ENCODE measurements at places on chromosomes 5 and 9.

- no peak for DNase-seq
Measured at GRCh38 chr5:83436276-83436675, 35.3 kb upstream of the VCAN start.

DNA sequence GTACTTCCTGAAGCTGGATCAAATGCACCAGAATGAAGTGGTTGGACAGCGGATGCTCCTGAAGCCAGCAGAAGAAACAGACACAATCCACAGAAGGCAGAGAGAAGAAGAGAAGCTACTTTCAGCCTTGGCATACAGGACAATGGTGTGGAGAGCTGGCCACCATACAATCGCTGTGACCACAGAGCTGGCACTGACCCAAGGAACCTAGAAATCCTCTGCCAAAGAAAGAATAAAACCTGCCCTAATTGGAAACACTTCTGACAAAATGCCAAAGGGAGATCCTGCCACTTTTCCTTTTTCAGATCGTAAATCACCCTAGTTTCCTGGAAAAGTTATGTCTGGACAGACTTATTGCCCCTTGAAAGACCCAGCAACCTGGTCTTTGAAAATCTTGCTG lies 77.8 kb downstream of the BAAT start:
- DNase-seq, result no peak

GRCh38 chr5:146368137-146368536 lies 29.5 kb downstream of the POU4F3 start:
- DNase-seq, result no peak

- DNase-seq, result no peak
Measured at GRCh38 chr5:98464737-98465330, 308.6 kb upstream of the RGMB start.

DNA sequence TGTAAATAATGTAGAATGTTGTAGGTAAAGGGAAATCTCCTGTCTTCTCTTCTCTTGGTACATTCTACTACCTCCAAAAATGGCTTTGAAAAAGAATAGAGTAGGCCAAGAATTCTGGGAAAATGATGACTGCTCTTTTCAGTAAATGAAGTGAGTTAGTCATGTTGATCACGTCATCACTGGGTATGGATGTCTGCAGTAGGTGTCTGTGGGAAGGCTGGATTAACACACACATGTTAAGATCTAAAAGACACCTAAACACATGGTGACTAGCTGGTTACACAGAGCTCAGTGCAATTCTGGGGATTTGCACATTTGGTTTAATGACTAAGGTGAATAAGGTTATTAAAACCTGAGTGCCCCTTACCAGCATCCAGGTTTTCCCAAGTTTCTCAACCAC lies 161.5 kb downstream of the CEP120 start:
- DNase-seq, result no peak

DNA sequence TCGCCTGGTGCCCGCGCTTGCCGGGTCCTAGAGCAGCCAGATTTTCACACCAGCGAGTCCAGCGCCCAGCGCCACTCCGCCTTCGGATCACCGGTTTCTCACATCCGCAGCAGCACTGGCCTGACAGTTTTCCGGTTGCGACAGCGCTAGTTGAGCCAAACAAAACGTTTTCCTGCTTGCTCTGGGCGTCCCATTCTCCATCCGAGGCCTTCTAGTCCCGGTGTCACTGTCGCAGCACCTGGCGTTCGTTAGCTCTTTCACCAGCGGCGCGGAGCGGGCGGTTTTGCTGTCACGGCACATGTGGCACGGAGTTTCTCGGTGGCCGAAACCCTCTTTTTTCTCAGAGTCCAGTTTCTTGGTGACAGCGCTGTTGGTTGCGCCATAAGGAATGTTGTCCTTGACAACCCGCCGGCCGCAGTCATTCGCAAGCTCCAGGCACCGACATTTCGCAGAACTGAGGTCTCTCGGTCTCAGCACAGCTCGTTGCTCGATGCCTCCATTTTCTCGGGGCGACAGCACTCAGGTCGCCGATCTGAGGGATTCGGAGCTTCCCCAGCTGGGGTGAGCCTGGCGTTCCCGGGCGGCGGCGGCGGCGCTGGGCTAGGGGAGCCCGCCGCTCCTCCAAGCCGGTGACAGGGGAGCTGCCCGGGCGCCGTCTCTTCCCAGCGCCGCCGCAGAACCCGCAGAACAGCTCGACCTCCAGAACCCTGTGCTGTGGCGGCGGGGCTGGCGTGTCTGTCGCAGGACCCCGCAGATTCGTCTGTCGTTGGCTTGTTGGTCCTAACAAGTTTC lies 47.8 kb downstream of the ANXA2R start:
- no peak for DNase-seq

DNA sequence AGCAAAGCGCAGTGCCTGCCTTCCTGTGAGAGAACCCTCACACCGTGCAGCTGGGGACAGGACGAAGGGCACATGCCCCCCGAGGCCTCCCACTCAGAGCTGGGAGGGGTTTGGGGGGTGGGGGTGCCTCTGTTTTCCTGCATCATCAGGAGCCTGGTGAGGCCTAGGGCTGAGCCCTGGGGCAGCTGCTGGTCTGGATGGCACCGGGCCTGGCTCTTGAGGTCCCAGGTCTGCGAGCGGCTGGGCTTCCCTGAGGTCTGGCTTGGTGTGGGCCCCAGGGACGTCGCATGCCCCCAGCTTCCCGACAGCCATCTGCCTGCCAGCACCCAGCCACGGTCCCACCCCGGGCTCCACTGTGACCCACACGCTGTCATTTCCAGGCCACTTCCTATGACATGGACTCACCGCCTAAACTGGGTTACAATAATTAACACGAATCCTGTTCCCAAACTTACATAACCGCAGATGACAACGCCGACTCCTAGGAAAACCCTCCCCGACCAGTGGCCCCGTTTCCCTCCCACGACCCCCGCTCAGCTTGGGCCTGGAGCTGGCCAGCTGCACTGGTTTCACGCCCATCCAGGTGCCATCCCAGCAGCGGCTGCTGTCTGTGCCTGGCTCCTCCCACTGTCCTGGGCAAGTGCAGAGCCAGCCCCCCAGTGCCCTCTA lies 8.7 kb downstream of the NACC2 start:
- DNase-seq, result no peak

- DNase-seq, result no peak
Measured at GRCh38 chr5:58786035-58786434, 203.2 kb downstream of the RAB3C start.

- DNase-seq, result no peak
Measured at GRCh38 chr5:81544351-81545018, 150.6 kb upstream of the ACOT12 start.

- no peak for DNase-seq
Measured at GRCh38 chr5:620152-620551, 8.0 kb downstream of the CEP72 start.

DNA sequence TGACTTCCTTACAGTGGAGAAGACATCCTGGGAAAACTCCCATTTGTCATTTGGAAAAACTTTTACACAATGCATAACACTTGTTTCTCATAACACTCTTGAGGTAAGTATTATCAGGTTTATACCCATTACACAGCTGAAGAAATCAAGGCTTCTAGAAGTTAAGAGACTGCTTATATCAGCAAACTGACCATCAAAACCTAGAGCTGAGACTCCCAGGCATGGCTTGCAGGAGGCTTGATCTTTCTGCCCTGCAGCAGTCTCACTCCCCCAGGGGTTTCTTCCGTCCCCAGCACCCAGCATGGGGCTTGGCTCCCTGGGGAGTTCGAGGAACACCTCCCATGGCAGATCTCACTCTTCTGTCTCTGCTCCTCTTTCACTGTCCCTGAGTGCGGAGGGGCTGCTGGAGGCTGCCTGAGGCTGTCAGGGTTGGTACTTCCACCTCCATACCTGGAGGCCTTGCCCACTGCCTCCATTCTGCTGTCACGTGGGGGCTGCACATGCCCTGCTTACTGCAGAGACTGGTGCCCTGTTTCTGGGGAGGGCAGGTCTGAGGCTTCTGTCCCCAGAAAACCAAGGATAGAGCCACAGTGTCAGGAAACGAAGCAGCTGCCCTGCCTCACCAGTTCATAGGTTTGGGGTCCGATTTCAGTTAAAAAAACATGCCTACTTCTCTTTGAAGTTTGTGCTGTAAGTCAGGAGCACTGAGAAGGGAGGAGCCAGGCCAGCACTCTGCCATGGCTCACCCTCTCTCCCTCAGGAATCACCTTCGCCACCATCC lies 202.5 kb downstream of the PAX5 start:
- DNase-seq, result no peak

DNA sequence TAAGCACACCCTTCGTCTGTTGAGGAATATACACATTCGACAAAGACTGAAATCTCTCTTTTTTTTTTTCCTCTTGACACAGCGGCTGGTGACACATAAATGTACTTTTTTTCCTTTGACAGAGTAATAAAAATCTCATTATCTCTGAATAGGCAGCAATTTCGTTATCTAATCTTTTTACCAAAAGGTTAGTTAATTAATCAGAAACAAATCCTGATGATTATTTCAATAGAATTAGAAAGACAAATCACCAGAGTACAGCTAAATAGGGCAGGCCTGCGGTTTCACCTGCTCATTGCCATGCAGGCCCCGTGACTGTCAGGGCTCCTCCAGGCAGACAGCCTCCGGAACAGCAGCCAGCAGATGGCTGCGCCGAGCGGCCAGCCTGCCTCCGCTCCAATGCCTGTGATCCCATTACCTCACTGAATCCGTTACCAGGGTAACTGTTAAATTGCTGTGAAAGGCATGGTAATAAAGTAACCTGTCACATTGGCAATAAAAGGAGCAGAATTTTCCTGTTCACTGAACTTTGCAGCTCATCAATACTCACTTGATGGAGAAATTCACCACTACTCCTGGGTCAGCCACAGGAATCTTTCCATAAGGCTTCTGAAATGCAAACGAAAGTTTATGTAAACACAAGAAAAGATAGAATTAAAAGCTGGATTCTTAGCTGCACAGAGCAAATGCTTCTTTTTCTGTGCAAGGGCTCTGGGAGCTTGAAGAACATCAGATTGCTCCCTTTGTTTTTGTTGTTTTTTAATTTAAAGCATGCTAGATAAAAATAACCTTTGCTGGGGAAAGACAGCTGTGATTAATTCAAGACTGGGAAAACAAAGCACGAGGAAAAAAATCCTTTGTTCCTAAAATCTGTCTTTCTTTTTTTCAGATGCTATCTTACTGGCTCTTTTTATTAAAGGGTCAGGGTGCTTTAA lies 666.4 kb upstream of the ZNF608 start:
- DNase-seq, result no peak

DNA sequence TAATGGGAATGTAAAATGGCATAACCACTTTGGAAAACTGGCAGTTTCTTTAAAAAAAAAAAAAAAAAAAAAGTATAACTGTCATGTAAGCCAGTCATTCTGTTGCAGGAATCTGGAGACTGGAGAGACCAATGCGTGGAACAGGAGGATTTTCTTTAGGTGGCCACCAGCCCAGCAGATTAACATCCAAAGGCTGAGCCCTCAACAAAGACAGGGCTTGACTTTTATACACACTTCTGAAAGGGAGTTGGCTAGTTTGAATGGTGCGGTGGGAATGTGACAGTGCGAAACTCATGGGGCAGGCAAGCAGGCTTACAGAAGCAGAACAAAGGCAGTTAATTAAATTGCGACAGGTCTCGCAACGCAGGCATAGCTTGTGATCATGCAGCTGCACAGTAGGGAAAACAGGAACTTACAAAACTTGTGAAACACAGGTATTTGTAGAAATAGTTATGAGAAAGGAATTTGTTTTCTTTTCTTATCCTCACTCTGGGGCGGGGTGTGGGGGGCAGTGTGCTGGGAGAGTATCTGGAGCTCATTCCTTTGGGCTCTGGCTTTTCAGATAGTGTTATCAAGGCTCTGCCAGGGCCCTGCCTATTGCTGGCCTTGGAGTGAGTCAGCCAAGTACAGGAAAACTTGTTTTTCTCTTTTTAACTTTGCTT lies 12.0 kb downstream of the UIMC1 start:
- no peak for DNase-seq

DNA sequence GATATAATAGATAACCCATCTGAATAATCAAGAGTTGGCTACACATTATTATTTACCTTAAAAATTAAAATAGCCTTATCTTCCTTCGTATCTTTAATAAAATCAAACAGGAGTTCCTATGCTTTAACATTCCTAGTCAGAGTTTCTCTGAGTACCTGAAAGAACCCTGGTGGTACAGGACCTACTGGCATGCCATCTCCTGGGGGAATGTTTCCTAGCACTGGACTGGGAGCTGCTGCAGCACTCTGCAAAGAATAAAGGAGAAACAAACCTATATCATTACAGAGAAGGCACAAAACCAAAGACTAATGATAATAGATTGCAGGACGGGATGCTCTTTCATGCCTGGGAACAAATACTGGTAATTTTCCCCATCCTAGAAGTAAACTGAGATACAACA lies 119.5 kb upstream of the ACOT12 start:
- DNase-seq, result no peak

- peak; percentile 28 for DNase-seq
Measured at GRCh38 chr5:96439477-96440184, 6.6 kb upstream of the PCSK1 start.
